ENCODE measurements at places on chromosomes 4 and X.

DNA sequence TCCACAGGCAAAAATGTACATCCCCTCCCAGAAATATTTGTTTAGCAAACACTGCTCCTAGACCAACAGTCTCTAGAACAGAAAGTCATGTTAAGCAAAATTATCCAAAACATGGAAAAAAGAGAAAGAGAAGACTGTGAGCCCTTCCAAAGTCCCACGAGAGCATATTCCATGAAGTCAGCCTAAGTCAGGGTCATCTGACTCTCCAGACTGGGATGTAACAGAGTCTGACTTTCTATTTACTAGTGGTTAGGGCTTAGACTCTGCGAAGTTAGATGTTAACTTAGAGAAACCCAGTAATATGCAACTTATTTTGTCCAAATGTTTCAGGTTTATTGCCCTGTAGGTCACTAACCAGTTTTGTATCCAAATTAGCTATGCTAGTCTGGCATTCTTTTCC, 102.3 kb downstream of the MID1 start:
- no peak for DNase-seq

- no peak for DNase-seq
Observed at GRCh38 chr4:131644619-131645018, 1504.5 kb upstream of the PCDH10 start.

DNA sequence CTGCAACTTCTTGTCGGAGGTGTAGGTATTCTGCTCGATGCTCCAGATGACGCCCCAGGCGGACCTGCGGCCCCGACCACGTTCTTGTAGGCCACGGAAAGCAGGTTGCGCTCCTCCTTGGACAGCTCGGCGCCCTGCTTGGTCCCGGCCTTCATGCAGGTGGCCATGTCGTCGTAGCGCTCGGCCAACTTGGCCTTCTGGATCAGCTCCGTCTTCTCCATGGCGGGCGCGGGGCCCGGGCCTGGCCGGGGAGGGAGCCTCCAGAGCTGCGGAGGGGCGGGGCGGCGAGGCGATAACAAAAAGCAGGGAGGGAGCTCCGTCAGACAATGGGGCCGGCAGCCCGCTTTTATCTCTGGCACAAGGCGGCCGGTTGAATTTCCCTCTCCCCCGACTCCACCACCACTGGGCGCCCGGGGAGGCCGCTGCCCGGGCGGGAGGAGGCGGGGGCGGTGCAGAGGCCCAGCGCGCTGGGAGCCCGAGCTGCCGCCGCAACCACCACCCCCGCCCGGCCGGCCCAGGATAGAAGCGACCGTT, 28.3 kb upstream of the DRP2 start:
- DNase-seq: no peak

- no peak for DNase-seq
Observed at GRCh38 chr4:153832054-153832453, 43.2 kb upstream of the SFRP2 start.

DNA sequence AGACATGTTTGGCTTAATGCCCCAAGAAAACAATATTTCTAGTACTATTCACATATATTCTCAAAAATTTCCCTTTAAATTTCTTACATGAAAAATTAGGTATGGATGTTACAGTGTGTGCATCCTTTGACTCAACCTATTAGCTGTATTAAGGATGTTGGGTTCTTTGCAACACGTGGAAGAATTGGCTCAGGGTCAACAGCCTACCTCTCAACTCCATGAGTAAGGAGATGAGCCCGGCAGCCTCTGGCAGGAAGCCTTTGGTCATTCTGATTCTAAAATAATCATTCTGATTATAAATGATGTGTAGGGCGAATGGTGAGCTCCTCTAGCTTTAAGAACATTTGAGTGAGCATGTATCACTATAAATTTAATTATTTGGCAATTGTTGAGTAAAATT, 148.0 kb upstream of the WDFY3 start:
- DNase-seq: no peak

- DNase-seq: no peak
Observed at GRCh38 chrX:54786967-54787366, 11.1 kb downstream of the ITIH6 start.

DNA sequence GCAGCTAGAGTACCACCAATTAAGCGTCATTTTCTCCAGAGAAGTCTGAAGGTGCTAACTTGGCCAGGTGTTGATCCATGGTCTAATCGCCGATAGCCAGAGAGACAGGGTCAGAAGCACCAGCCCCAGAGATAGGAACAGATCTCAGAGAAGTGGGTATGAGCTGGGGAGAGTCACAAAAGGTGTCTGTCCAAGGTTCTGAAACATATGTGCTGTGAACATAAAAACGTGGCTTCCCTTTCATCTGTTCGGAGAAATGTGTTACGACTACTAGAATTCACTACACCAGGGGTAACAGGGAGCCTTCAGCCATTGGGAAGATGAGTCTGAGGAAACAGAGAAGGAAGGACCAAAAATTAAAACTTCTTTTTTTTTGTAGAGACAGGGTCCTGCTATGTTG, 91.3 kb downstream of the FBXL5 start:
- DNase-seq: no peak
